ENCODE measurements at places on chromosomes 12 and 14.

GRCh38 chr12:17411662-17412061 lies 678.3 kb downstream of the RERGL start:
- no peak for DNase-seq

- DNase-seq = no peak
Observed at GRCh38 chr12:94271351-94271750, 123.0 kb downstream of the PLXNC1 start.

- no peak for DNase-seq
Observed at GRCh38 chr14:98131406-98131805, 1140.6 kb downstream of the BCL11B start.

GRCh38 chr12:123957196-123957595 lies 15.4 kb downstream of the CCDC92 start:
- DNase-seq = no peak

DNA sequence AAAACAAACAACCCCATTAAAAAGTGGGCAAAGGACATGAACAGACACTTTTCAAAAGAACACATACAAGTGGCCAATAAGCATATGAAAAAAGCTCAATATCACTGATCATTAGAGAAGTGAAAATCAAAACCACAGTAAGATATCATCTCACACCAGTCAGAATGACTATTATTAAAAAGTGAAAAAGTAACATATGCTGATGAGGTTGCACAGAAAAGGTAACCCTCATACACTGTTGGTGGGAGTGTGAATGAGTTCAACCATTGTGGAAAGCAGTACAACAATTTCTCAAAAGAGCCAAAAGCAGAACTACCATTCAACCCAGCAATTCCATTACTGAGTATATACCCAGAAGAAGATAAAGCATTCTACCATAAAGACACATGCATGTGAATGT lies 18.2 kb downstream of the PDE6H start:
- no peak for DNase-seq

GRCh38 chr12:77060136-77060882 lies 5.1 kb downstream of the E2F7 start:
- DNase-seq = no peak

DNA sequence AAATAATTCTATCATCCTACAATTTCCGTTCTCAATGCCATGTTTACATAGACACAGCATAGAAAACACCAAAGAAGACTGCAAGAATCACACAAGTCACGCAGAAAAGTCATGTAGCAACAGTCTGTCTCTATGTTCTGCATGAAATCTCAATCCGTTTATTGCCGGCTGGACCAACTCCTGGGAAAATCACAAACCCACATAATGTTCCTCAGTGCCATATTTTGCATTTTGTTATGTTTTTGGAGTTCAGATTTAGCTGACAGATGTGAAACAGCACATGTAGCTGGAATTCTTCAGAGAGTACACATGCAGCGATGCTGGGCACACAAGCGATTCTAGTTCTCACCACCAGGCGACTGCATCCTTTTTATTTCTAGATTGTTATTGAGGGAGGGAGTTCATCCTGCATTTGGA lies 193.1 kb downstream of the APAF1 start:
- DNase-seq = no peak

DNA sequence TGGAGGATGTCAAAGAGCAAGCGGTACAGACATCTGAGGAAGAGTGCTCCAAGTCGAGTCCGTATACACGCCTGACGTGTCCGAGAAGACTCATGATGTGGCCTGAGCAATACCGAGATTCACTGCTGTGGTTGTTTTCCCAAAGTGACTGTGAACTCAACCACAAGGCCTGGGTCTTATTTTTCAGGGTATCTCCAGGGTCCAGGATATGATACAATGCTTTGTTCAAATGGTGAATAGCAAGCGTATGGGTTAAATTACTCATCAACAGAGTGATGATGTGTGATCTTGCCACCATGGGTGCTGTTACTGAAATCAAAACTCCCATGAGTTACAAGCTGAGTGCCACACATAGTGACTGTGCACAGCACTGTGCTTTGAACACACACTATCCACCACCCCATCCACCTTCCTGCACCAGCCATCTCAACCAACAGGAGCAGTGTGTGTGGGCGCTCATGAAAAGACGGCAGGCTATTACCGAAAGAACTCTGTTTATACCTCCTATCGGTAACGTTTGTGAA lies 109.6 kb downstream of the BCAT1 start:
- DNase-seq = no peak

DNA sequence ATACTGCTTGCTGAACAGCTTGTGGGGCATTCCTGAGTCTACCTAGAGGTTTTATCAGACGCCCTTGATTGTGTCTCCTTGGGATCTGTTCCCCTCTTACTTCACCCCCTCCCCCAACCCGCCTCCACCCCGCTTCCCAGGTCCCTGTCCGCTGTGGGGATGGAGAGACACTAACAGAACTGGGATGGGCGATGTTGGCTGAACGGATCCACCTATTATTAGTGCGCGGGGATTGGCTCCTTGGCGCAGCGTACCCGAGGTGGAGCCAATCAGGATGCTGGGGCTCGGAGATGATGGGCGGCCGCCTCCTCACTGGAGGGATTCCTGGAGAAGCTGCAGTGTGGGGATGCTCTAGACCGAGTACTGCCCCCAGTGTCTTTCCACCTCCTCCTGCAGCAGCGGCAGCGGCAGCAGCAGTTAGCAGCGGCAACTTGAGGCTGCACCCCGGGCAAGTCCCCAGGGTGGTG lies at the start of gene SYT1:
Gene SYT1, plus strand, starts transcription at position 372 of the 467 bp plus-strand sequence.
- DNase-seq = no peak

- DNase-seq = no peak
Observed at GRCh38 chr14:105929327-105930081, 403.1 kb downstream of the TMEM121 start.

GRCh38 chr12:79322905-79323304 lies 367.9 kb downstream of the PAWR start:
- no peak for DNase-seq

DNA sequence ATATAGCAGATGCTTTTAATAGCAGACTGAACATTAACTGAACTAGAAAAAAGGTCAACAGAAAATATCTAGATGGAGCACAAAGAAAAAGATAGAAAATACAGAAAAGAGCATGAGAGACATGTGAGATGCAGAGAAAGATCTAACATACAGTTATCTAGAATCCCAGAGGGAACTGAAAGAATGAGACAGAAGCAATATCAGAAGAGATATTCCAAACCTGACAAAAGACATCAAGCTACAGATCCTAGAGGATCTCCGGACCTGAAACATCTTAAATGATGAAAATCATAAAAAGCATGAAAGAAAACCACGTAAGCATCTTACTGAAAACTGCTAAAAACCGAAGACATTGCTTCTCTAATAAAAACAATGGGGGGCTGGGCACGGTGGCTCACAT lies 75.0 kb downstream of the NUMB start:
- no peak for DNase-seq

- no peak for DNase-seq
Observed at GRCh38 chr12:4961311-4961710, 51.6 kb downstream of the KCNA1 start.

GRCh38 chr12:114440270-114441038 lies 34.5 kb upstream of the TBX5 start:
- no peak for DNase-seq

GRCh38 chr12:33484161-33484560 lies 44.5 kb upstream of the SYT10 start:
- DNase-seq = no peak

GRCh38 chr12:118841588-118841987 lies 139.8 kb upstream of the SRRM4 start:
- DNase-seq = no peak

DNA sequence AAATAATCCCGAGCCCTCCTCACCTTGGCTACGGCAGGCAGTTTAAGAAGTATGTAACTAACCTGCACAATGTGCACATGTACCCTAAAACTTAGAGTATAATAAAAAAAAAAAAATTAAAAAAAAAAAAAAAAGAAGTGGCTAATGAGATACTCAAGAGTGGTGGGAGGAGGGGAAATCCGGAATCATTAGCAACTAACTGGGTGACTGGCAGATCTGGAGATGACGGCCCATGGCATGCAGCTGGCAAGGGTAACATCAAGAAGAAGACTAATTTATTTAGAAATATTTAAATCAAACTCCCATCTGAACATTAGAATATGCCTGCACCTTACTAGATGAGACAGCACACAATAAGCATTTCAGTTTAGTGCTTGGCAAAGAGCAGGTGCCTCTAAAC lies 52.3 kb upstream of the TMCC3 start:
- no peak for DNase-seq

- DNase-seq = no peak
Observed at GRCh38 chr14:53032161-53032803, 81.4 kb upstream of the FERMT2 start.

DNA sequence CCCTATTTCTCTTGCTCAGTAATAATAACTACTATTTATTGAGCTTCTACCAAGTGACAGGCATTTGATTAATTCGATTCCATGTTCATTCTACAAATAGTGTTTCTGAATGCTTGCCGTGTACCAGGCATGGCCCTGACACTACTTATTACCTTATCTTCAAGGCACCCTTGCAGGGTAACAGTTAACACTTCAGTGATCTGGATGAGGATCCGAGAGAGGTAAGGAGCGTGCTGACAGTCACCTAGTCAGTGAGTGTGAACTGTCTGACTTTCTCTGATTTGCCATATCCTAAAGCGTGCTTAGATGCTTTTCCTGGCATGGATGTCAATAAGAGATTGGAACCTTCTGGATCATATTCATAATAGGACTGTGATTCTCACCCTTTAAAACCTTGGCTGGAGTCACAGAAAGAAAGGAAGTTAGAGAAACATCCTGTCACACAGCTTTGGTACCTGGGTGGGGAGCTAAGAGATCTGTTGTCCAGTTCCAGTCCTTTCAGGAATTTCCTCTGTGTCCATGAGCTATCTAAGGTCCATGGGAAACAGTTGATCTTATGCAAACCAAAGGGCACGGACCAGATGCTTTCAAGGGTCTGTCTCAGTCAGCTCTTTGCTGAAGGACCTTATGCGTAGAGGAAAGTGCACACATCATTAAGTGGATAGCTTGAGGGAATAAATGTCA lies 54.8 kb downstream of the PPFIBP1 start:
- no peak for DNase-seq

- DNase-seq = no peak
Observed at GRCh38 chr14:50798048-50798421, 32.9 kb downstream of the NIN start.

- DNase-seq = no peak
Observed at GRCh38 chr14:75371297-75371696, 56.5 kb upstream of the JDP2 start.

DNA sequence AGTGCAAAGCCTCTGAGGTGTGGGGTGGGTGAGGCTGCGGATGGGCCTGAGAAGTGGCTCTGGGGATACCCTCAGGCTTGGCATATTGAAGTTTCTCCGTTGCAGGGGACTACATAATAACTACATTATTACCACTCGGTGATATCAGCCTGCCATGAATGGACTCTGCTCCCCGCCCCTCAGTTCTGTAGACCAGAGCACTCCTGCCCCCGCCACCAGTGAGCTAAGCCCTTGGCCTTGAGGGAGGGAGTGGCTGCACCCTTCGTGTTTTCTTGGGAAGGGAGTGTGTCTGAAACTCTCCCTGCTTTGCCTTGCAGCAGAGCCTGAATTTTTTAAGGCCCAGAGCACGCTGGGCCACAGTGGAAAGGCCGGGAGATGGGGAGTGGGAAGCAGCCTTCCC lies 1.7 kb downstream of the ORAI1 start:
- no peak for DNase-seq

- DNase-seq = no peak
Observed at GRCh38 chr14:51575349-51576116, 76.2 kb upstream of the FRMD6 start.

DNA sequence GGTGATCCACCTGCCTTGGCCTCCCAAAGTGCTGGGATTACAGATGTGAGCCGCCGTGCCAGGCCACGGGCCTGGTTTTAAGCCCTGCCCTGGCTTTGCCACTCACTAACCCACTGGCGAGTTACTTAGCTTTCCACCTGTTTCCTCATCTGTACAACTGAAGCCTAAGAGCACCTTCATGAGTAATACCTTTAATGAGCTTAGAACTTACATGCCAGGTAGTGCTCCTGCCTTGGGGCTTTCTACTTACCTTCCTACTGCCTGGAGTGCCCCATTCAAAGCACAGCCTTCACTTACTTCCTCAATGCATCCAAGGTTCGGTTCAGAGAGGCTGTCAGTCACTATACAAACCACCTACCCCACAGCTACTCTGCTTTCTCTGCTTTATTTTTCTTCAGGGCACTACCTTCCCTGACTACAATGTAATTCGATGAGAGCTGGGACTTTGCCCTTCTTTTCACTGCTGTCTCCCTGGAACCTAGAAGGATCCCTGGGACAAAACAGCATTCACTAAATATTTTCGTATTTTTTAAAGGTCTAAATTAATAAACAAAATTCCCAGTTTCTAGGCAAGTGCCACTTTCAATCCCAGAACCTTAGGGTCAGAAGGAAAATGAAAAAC lies 13.8 kb downstream of the ZCCHC8 start:
- DNase-seq = no peak

DNA sequence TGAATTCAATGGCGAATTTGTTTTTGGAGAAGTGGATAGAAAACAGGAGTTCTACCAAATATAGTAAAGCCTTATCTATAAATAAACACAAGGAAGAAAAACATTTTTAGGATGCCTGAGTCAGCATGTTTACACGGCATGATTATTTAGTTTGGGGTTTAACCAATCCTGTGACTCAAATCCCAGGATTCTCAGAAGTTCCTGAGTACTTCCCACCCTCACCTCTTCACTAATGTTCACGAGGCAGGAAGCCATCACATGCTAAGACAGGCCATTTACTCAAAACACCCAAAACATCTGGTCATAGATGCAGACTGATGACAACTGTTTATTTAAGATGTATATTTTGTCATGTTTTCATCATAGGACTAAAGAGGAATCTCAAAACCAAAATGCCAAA lies 3.4 kb upstream of the GLRX5 start:
- DNase-seq = no peak

- DNase-seq = no peak
Observed at GRCh38 chr14:103522649-103523574, at the start of gene CKB. Gene CKB (minus strand): TSS chr14:103522830. CDS start chr14:103522493, 337 bp downstream.

- no peak for DNase-seq
Observed at GRCh38 chr12:56129206-56129941, 1.3 kb downstream of the ESYT1 start.

DNA sequence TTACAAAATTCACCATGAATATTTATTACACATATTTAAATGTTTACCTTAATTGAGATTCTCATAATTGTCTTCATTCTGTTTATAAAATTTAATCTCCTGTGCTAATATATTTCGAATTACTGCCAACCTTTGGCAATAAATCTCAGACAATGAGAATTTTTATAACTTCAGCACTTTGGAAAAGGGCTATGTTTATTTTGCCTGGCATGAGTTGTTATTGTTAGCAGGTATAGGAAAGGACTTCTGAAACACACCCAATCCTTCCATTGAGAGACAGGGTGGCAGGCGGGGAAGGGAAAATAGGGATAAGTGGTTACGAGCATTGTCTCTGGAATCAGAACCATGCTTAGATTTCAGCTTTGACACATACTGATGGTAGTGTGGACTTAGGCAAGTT lies 12.1 kb upstream of the MSRB3 start:
- no peak for DNase-seq

- no peak for DNase-seq
Observed at GRCh38 chr14:69700575-69700974, 66.4 kb upstream of the SRSF5 start.
